GDM1 (cell line): ENCODE measurements at places on chromosomes 5 and 9.

DNA sequence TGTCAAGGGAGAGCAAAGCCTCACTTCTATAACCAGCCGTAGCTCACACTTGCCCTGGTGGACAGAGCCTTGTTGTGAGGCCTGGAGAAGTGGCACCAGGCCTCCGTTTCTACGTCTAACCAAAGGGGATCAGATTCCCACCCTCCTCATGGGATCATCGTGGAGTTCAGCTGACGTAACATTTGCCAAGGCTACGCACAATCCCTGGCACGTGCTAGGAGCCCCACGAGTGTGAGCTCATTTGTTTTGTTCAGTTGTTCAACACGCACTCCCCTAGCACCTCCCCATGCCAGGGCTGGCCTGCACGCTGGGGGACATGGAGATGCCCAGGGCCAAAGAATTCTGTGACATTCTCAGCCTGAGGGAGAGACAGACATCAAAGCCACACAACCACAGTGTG is 23.1 kb downstream of the ADGRD2 start:
- no peak for DNase-seq

DNA sequence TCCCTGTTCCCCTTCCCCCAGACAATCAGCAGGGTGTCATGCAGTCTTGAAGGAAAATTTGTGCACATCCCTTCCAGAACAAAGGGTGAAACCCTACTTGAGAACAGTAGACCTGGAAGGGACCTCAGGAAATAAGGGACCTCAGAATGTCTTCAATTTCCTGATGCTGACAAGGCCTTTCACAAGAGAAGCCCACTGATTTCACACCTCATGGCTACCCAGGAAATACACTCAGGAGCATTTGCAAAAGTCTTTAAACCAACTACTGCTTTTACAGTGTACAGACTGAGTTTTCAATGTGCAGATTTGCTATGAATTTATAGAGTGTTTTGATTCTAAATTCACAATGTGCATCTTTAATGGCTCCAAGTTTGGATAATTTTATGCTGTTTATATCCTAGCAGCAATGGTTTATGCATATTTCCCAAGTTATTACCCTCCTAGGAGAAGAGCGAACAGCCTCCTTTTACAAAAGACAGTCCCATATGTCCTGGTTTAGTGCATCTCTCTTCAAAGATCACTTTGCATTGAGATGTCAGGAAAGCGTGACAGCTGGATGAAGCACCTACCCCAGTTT is 74.8 kb downstream of the GALNT10 start:
- DNase-seq: no peak

DNA sequence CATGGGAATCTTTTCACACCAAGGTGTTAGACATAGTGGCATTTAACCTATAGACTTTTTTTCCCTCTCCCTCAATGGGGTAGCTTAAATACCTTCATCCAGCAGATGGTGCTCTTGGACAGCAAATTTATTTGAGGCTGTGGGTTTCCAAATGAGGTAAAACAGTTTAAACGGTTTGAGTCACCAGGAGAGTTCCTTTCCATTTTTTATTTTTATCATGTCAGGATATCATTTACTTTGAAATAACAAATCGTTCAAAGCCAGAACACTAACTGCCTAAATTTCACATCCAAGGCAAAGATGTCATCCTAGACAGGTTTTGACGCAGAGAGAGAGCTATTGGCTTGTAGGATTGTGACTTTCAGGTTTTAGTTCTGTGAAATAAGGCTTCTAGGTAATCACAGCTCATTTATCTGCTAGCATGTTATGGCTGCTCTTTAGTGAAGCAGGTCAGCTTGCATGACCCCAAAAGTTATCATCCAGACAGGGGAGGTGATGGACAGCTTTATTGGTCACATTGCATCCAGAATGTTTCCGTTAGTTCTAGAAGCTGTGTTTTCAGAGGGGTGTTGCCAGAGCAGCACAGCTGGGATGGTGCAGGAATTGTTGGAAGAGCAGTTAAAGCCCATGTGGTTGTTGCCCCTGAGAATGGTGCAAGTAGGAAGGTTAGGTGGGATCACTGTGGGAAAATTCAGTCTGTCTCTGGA is 69.8 kb downstream of the KDM4C start:
- DNase-seq: peak; percentile 39

DNA sequence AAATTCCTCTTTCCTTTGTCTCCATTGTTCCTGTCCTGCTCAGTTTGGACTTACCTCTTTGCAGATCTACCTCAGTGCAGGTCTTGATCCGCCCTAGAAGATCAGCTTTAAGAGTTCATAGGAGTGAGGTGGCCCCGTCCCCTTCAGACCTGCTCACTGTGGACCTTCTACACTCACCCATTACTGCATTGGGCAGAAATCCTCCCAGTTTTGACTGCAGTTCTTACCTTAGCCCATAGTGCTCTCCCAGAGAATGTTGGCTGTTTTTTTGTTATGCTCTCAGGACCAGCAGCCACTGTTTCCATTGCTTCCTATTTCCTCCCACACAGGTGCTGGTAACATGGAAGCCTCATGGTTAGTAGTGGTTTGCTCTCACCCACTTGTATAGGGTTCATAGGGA is 63.3 kb downstream of the GALNT10 start:
- DNase-seq: no peak

GRCh38 chr9:70490478-70490877 is 76.0 kb upstream of the KLF9 start:
- no peak for DNase-seq

- DNase-seq: no peak
Measured at GRCh38 chr9:83419961-83420360, 118.2 kb downstream of the FRMD3 start.

GRCh38 chr9:108269371-108269770 is 586.4 kb downstream of the ACTL7B start:
- DNase-seq: no peak
